ENCODE measurements at places on chromosomes 1 and 21. TPM values are rescaled to one million over a fixed set of nuclear protein-coding genes. Genes with fewer than 3 reads are reported as not detected.

Gene UBASH3A
- total RNA-seq: not detected

GRCh38 chr1:223147873-223148272 is 4.8 kb upstream of the TLR5 start:
- DNase-seq: no peak

DNA sequence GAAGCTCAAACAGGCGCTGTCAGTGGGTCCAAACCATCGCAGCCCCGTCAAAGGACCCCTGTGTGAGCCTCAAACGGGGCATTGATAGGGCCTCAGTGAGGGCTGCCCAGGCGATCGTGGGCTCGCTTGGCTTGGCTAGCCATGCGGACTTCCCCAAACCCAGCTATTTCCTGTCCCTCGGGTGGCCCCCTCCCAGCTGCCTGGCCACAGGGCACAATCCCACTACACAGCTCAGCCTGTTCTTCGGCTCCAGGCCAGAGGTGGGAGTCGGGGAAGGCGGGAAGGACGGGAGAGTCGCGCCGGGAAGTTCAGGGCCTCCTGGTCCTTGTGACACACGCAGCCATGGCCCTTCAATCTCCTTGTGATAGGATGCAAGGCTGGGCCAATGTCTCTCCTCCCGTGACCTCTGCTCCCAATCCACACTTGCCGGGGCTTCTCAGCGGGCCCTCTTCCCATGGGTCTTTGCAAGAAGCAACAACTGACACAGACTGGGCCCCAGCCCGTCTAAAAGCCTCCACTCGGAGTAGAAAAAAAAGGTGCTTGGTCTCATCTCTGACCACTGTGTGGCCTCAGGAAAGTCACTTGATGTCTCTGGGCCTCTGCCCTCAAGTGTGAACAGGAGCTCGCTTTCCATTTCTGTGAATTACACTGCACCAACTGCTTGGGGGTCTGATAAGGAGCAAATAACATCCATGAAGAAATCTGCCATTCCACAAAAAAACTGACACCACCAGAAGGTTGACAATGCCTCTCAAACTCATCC is 7.1 kb upstream of the MATN1 start:
- DNase-seq: no peak

GRCh38 chr1:52153898-52154297 is 12.0 kb downstream of the ZFYVE9 start:
- DNase-seq: peak; percentile 35

DNA sequence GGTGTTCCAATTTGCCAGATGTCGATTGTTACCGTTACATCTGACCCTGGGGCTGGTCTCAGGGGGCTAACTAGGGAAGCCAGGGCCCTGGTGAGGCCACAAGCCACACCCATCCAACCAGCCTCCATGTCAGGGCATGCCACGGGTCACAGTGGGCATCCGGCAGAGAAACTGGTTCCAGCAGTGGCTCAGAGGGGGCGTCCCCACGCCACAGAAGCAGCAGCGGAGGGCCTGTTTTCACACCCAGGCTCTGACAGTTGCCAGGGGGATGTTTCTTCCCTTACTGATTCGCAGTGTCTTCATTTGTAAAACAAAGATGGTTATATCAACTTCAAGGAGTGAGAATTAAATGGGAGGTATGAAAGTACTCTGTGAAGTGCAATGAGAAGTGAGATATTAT is 75.0 kb upstream of the COX20 start:
- DNase-seq: no peak

Gene MCOLN3
- 2.3 TPM for total RNA-seq

GRCh38 chr1:199279067-199279466 is 640.2 kb downstream of the PTPRC start:
- DNase-seq: peak; percentile 83

- peak; percentile 85 for DNase-seq
Observed at GRCh38 chr1:9291914-9292360, 757 bp upstream of the SPSB1 start.

GRCh38 chr21:34807881-34808568 is 139.2 kb downstream of the CLIC6 start:
- peak; percentile 97 for DNase-seq

DNA sequence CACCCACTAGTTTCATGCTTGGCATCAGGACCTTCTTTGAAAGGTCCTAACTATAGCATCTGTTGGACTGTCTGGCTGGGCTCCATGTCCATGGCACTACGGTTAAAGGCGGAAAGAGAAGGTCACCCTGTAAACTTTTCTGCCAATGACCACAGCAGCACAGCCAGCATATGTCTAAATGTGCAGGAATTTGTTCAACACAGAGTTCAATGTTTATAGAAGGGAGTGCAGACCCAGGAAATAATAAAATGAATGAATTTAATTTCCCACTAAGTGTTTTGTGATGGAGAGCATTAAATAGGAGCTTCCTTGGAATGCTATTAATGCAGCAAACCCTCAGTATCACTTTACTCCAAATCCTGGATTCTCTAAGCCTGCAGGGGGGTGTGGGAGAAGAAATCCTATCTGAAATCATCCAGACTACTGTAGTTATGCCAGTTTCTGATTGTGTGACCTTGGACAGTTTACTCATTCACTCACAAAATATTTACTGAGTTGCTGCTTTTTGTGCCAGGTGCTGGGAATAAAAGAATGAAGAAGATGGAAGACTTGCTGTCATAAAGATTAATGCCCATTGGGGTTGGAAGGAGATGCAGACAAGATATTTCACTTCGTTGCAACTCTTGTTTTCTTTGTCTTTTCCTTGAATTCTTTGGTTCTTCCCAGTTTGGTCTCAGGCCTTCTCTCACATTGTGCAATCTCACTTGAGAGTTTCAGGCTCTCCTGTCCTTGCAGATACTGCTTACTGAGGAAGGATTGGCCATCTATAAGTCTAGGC is 195.0 kb downstream of the ROR1 start:
- DNase-seq: peak; percentile 75

GRCh38 chr1:30419831-30420230 is 303.6 kb downstream of the MATN1 start:
- DNase-seq: no peak

Gene PGLYRP4
- total RNA-seq: not detected

Gene ADAMTS4
- 3.1 TPM for total RNA-seq

GRCh38 chr1:243316366-243316989 is 60.6 kb downstream of the SDCCAG8 start:
- no peak for DNase-seq
